ENCODE measurements at places on chromosomes 2 and 18. TPM values are rescaled to one million over a fixed set of nuclear protein-coding genes. Genes with fewer than 3 reads are reported as not detected.

- no peak for DNase-seq
Observed at GRCh38 chr18:46054956-46055837, 16.9 kb downstream of the PSTPIP2 start.

- DNase-seq = no peak
Observed at GRCh38 chr2:120685066-120685973, 50.3 kb upstream of the GLI2 start.

DNA sequence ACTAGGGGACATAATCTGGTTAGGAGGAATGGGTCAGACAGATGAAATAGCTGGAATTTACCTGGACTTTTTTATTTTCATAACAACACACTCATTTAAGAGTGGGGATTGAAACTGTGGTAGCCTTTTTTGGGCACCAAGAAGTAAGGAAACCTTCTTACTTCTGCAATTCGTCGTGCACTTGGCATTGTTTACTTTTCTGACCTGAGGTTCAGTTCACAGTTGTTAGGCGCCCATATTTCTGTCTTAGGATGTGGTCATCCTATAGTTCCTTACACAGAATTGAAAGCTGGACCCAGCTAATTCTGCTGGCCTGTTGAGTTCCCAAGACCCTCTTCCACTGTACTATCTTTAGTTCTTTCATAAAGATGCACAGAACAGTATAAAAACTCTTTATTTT lies 72.9 kb downstream of the TMX3 start:
- no peak for DNase-seq

DNA sequence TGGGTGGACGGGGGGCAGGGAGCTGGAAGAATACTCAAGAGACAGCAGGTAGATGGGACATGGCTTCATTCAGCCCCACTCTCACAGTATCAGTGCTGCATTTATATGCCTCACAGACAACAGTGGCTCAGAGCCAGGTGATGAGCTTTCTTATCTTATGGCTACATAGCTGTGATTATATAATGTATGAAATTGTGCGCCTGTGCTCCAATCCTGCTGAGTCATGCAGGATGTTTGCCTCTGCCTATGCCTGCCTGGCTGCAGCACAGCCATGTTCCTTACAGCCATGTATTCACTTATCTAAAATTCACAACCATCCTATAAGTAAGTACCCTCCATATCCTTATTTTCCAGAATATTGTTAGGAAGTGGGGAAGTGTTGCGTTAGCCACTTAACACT lies 37.7 kb upstream of the RNF103 start:
- DNase-seq = no peak

- no peak for DNase-seq
Observed at GRCh38 chr2:16248571-16249105, 308.3 kb downstream of the MYCN start.

DNA sequence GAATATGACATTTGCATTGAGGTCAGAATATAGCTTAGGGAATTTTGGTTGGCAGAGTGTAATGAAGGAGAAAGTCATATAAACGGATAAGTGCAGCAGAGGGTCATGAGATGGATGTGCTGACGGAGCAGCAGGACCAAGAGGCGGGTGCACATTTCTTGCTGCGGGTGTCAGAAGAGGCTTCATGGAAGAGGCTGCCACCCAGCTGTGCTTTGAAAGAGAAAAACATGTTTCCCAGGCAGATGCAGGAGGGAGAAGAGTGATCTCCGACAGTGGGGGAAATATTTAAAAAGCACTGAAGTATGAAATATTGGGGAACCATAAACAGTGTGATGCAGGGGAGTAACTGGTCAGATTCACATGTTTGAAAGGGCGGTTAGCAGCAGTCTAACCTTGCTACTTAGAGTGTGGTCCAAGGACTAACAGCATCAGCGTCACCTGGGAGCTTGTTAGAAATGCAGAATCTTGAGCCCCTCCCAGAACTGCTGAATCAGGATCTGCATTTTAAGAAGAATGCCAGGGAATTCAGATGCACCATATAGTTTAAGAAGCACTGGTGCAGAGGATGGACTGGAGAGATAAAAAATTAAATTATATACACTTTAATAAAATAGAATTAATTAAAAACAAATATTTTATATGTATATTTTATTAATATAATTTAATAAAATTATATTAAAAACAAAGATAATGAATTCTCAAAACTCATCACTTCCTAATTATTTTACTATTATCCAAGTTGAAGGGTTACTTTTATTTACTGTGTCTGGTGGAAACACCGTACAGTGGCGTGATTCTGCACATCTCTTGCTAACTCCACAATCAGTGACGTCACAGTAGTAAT lies 36.1 kb upstream of the SCYGR1 start:
- DNase-seq = no peak

DNA sequence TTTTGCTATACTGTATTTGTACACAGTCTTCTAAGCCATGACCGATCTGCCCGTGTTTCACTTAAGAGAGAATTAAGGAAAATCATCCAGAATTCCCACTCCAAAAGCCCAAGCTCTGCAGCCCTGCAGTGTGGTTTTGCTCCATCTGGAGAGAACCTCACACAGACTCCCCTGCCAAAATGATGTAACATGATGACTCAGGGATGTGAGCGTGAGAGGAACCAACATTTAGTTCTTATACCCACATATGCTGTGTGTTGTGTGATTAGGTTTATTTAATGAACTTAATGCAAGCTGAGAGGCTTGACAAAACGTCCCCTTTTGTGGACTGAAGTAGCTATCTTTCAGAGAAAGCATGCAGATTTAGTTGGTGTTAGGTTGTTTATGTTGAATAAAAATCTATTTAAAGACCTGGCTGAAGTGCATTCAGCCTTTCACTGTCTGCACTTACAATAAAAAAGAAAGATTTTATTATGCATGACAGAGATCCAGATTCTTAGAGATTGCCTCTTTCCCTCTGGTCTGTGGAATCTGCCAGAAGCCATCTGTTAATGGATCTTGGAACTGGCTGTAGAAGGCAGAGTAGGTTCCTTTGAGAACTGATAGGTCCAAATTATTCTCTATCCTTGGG lies 6.3 kb downstream of the RAB12 start:
- DNase-seq = no peak

DNA sequence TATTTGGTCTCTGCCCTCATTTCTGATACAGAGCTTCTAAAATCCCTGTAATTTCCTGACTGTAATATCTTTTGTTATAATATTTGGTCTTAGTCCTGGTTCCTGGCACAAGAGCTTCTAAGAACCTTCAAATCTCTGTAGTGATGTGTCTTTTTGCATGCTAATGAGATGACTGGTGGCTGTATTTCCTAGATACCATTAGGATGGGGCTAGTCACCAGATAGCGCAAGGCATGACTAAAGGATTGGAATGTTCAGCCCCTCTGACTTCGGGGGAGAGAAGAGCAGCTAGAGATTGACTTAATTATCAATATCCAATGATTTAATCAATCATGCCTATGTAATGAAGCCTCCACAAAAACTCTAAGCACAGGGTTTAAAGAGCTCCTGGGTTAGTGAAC lies 620.8 kb upstream of the ACVR2A start:
- DNase-seq = no peak

DNA sequence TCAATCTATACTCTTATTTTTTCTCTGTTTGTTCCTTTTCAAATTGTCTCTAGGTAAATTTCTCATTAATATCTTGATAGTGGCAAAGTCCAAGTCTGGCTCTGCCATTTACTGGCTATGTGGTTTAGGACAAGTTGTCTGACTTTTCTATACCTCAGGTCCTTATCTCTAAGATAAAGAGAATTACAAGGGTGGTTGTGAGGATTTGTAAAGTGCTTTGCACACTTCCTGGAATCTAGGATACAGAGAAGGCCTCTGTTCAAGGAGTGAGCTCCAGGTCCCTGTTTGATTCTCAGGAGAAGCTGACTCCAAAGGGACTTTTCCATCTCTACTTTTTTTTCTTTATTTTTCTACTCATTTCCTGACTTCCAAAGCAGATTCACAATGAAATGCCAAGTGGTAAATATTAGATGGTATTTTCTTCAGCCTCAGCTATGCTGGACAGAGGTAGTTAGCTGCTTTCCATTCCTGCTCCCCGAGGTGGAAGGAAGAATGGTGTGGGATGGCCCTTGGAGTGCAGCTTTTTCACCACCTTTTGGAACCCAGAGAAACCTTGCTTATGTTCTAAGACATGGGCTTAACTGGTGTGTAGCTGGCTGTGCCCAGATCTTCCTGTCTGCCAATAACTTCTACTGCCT lies 90.5 kb downstream of the GALNT1 start:
- DNase-seq = no peak

- no peak for DNase-seq
Observed at GRCh38 chr2:42105330-42106256, 57.8 kb downstream of the PKDCC start.

DNA sequence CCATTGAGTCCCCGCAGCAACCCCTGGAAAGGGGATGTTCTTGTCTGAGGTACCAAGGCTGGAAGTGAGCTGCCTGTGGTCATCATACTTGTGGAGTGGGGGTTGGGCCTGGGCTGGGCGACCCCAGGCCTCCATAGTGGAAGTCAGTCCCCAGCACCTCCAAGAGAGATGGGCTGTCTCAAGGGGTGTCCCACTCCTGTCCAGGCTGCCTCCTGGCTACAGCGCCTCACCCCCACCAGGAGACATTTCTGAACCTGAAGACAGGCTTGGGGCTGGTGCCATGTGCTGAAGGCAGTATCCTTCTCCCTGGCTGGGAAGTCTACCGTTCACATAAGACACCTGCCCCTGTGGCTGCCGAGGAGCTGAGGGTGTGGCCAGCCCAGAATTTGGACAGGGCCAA lies 28.9 kb downstream of the INHBB start:
- no peak for DNase-seq

- no peak for DNase-seq
Observed at GRCh38 chr2:184363213-184363612, 235.1 kb upstream of the ZNF804A start.

- no peak for DNase-seq
Observed at GRCh38 chr2:104597942-104598341, 256.0 kb upstream of the POU3F3 start.

GRCh38 chr2:195595825-195596224 lies 61.2 kb upstream of the SLC39A10 start:
- DNase-seq = no peak

DNA sequence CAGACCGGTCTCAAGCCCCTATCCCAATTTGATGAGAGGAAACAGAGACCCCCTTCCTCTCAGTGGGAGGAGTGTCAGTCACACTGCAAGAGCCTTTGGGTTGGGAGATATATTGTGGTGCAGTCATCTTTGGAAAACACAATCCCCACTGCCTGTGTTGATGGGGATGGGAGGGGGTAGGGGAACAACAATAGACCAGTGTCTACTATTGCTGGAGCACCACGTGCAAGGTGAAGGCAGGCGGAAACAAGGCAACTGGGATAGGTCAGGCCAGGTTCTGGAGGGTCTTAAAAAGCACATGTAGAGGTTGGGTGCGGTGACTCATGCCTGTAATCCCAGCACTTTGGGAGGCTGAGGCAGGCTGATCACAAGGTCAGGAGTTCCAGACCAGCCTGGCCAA lies 127.9 kb downstream of the ZFP36L2 start:
- DNase-seq = no peak

DNA sequence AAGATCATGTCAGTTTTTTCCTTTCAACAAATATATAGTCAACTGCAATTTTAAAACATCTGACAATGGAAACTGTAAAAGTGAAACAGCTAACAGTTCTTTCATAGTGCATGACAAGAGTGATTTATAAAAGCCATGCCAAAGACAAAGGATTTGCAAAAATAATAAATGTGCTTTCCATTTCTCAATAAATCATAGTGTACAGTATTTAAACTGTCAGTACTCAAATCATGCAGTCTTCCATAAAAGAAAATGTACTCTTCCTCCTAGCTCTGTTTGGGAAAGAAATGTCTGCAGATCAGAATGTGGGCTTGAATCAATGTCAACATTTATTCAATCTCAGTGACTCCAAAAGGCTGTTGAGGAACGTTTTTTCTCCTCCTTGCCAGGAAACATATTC lies 131.7 kb upstream of the PDE1A start:
- DNase-seq = no peak

DNA sequence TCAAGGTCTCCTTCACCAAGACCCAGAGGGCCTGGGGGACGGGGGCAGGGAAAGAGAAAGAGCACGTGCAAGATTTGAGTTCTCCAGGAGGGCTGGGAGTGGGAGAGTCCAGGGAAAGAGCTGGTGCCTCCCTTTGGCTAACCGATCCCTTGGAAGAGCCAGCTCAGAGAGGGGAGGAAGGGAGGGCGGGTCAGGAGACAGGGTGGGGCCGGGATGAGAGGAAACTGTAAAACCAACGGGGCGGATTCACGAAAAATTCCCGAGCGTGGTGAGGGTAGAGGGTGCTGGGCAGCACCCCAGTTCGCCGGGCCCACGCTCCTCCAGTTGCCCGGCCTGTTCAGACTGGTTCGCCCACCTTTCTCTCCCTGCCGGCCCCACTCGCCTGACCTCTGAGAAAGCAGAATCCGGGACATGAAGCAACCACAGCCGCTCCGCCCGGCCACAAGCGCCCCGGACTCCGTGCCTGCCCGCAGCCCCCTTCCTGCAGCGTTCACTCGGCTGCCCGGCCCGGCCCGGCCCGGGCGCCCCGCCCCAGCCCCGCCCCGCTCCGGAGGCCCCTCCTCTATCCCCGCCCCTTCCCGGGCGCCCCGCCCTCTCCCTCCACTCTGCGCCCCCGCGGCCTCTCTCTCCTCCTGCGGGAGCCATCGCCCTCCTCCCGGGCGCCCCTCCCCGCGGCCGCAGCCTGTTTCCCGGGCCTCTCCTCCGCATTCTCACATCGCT lies 230.9 kb upstream of the SMAD2 start:
- peak; percentile 78 for DNase-seq

GRCh38 chr2:172597176-172597842 lies 41.4 kb downstream of the PDK1 start:
- no peak for DNase-seq

DNA sequence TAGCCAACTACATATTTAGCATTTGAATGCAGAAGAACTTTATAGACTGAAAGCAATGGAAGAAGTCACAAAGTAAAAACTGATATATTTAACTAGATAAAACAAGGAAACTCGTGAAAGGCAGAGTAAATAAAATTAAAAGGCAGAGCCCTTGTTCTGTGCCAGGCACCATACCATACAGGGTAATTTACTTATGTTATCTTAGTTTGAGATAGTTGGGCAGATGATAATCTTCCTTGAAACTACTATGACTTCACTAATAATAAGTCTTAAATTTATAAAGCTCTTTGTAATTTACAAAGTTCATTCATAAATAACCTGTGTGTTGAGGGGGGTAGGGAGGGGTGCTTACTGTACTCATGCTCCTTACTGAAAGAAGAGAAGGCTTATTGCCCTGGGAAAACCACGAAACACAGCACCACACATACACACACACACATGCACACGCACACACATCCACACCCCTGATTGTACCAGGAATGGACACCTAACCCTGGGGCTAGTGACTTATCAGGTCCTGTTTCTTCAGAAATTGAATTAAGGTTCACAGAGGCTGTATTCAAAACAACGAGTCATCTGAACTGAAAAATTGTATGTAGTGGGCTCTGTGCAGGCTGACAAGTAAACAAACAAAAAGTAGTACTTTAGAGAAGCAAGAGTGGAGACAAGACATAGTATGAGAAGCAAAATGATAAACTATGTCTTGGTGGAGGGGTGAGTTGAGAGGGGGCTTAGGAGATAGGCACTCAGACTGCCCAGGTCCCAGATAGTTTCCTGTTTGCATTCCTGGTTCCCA lies 38.1 kb downstream of the AGFG1 start:
- DNase-seq = no peak

GRCh38 chr2:74179063-74179865 lies 585 bp upstream of the MOB1A start:
- DNase-seq = no peak

The RTP5 gene
- not detected for total RNA-seq

The LRRC30 gene
- not detected for total RNA-seq

The KCNG3 gene
- total RNA-seq = 15.5 TPM

The GALNT14 gene
- total RNA-seq = 6.8 TPM

The GALNT13 gene
- 8.8 TPM for total RNA-seq

The ABCG8 gene
- total RNA-seq = 0.25 TPM

The SCN1A gene
- total RNA-seq = 1.6 TPM

The RASGRP3 gene
- total RNA-seq = 0.23 TPM

The GCG gene
- 0.14 TPM for total RNA-seq

All from WTC11 (cell line).